ENCODE measurements at places on chromosomes 7 and 10. TPM values are rescaled to one million over a fixed set of nuclear protein-coding genes. Genes with fewer than 3 reads are reported as not detected.

ADAM22 gene
- 7.3 TPM for total RNA-seq

GPR141 gene
- not detected for total RNA-seq

BTBD16 gene
- total RNA-seq = 1.4 TPM

ZNF467 gene
- total RNA-seq = 12.8 TPM

SLC16A12 gene
- 4.4 TPM for total RNA-seq

OR6V1 gene
- total RNA-seq = not detected

FOXI2 gene
- not detected for total RNA-seq

C7orf57 gene
- 0.13 TPM for total RNA-seq

SNCG gene
- total RNA-seq = 8.6 TPM

ARHGAP19 gene
- total RNA-seq = 9.0 TPM

ELFN1 gene
- total RNA-seq = 0.49 TPM

SERPINE1 gene
- 564 TPM for total RNA-seq

NUTM2B gene
- 0.63 TPM for total RNA-seq

ARMC3 gene
- total RNA-seq = 0.38 TPM

FGL2 gene
- total RNA-seq = not detected

MRPS17 gene
- 8.9 TPM for total RNA-seq

SAP25 gene
- 2.8 TPM for total RNA-seq

NRAP gene
- not detected for total RNA-seq

TEX47 gene
- total RNA-seq = not detected

OR2A5 gene
- not detected for total RNA-seq

OPALIN gene
- total RNA-seq = not detected

HHEX gene
- 0.65 TPM for total RNA-seq

UCMA gene
- not detected for total RNA-seq

All from mesangial cell (primary cell).